ENCODE measurements at places on chromosomes 3 and 15.
A peak's percentile ranks its signal among the peaks of the same experiment; 100 is the strongest.

- DNase-seq: no peak
Observed at GRCh38 chr3:177574222-177574856, 377.1 kb upstream of the TBL1XR1 start.

DNA sequence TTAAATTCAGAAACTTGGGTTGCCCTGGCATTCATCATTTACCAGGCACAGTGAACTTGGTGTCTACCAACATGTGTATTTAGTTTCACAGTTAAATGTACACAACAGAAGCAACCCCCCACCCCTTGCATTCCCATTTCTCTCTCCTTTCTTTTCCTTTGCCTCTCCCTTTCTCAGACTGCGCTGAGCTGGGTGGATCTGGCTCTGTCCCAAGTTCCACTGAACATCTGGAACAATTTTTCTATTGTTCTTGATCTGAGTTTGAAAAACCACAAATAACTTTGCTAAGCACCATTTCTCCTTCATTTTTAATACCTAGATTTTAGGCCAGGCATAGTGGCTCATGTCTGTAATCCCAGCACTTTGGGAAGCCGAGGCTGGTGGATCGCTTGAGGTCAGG is 242.2 kb downstream of the ABHD5 start:
- no peak for DNase-seq

GRCh38 chr15:47616876-47617275 is 100.4 kb upstream of the SEMA6D start:
- DNase-seq: no peak

- DNase-seq: no peak
Observed at GRCh38 chr15:82093774-82094211, 48.0 kb upstream of the MEX3B start.

DNA sequence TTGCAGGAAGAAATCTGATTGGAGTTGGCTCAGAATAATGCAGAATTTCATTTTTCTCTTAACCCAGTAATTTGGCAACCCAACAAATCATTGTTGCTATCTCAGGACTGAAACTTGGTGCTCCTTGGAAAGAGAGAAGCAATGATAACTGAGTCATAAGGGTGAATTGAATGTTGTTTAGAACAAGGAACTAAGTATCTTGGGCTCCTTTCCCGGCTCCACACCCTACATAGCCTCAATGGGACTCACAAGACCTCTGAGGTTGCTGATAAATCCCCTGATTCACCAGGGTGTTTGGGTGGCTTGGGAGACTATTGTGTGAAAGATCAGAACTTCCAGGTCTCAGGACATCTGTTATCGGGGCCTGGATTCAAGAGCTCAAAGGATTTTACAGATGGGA is 7.8 kb upstream of the RAB8B start:
- DNase-seq: no peak

DNA sequence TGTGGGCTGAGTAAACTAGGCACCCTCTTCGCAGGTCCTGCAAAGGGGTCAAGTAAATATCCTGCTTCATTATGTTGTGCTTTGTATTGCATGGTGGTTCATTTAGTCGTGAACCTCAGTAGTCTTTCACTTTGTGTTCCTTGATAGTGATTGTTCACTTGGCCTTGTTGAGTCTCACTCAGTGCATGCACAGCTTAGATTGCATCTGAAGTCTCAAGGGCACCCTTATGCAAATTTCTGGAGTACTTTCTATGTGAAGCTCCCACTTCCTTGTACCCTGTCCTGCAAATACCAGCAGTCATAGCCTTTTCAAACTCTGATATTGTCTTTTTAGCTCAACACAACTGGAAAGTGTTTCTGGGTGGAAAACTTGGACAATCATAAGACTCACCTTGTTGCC is 519.2 kb downstream of the NAALADL2 start:
- no peak for DNase-seq

DNA sequence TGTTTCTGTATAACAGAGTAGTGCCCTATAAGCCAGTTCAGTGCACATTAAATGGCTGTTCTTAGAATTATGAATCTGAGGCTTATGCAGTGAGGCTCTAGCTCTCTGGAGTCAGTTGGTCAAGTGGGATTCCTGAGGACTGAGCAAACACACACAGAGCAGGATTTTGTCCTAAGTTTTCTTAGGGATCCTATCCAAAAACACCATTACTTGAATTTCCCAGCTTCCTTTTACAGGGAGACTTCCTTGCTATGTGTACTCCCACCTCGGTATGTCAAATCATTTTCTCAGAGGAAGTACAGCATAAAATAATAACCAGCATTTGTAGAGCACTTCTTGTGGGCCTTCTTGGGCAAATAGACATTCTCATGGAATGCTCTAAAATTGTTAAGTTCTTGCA is 63.1 kb upstream of the GOLGA6B start:
- DNase-seq: no peak

DNA sequence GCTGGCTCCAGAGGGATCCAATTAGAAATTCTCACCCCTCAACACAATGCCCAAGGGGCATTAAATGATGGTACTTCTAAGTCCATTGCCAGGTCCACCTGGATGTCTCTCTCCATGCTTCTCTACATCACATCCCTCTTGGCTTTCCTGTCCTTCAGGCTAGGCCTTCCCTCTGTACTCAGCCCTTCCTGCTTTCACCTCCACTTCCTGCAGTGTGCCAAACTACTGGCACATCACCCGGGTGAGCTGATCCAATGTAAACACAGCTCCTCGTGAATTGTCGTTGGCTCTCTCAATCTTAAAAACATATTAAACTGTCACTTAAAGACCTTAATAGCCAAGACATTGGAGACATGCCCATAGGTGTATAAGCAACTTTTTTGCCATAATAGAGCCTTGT is 4.0 kb downstream of the LMCD1 start:
- no peak for DNase-seq

DNA sequence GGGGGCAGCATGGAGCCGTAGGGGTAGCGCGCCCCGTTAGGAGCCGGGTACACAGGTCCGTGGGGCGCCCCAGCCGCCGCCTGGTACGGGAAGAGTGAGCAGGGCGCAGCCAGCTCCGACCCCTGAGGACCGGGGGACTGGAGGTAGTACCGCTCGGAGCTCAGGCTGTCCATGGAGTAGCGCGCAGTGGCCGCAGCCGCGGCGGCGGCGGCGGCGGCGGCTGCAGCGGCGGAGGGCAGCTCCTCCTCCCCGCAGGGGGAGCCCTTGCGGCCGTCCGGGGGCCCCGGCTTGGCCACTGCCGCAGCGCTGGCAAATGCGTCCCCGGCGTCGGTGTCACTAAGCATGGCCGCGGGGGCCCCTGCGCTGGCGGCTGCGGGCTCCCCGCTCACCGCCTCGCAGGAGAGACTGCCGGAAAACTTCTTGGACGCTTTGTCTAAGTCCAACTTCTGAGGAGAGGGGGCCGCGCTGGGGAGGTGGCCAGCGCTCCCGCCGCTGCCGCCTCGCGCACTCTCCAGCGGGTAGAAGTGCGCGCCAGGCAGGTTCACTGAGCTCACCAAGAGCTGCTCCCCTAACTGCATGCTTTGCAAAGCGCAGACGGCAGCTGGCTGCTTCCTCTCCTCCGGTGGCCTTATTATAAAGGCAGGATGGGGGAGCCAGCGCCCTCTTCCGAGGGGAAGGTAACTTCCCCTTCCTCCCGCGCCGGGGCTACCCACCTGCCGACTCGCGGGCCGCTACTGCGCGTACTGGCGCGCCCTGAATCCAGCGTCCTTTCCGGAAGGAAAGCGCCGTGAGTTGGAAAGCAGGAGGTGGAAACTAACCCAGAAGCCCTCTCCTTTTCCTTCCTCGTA is at the start of gene EOMES:
TSS of gene EOMES (minus strand) at position 607 of the 848 bp plus-strand sequence. CDS start at position 578, 29 bp downstream.
- DNase-seq: peak; percentile 76

DNA sequence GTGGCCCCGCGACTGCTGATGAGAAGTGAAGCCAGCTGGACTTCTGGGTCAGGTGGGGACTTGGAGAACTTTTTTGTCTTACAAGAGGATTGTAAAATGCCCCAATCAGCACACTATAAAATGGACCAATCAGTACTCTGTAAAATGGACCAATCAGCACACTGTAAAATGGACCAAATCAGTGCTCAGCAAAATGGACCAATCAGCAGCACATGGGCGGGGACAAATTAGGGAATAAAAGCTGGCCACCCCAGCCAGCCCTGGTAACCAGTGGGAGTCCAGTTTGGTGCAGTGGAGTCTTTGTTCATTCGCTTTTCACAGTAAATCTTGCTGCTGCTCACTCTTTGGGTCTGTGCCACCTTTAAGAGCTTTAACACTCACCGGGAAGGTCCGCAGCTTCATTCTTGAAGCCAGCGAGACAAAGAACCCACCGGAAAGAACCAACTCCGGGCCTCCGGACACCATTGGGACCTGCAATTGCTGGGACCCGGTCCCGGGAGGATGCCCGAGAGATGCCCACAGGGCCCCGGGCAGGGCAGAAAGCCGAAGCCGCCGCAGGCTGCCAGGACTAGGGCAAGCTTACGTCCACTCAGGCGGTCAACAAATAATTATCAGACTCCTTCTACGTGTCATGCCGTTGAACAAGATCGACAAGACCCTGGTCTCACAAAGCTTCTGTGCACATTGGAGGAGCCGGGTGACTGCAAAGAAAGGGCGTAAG is 8.3 kb upstream of the NR2E3 start:
- no peak for DNase-seq

- no peak for DNase-seq
Observed at GRCh38 chr3:188827576-188827975, 344.2 kb upstream of the TPRG1 start.

GRCh38 chr15:65414841-65415621 is 7.7 kb downstream of the IGDCC4 start:
- DNase-seq: no peak

GRCh38 chr3:102536456-102536855 is 101.6 kb downstream of the ZPLD1 start:
- peak; percentile 83 for DNase-seq

GRCh38 chr15:101611580-101612299 is 40.4 kb downstream of the TM2D3 start:
- no peak for DNase-seq

- no peak for DNase-seq
Observed at GRCh38 chr3:72306800-72307341, 521.9 kb upstream of the PROK2 start.

- no peak for DNase-seq
Observed at GRCh38 chr3:43865351-43865750, 174.6 kb downstream of the ABHD5 start.

GRCh38 chr3:86990734-86991481 is at the start of gene VGLL3:
Gene VGLL3, minus strand, starts transcription at chr3:86991149. Its CDS starts 406 bp downstream, at chr3:86990743.
- no peak for DNase-seq

- no peak for DNase-seq
Observed at GRCh38 chr15:93707751-93708150, 523.6 kb upstream of the MCTP2 start.

GRCh38 chr15:28078191-28078719 is 20.9 kb downstream of the OCA2 start:
- DNase-seq: no peak

DNA sequence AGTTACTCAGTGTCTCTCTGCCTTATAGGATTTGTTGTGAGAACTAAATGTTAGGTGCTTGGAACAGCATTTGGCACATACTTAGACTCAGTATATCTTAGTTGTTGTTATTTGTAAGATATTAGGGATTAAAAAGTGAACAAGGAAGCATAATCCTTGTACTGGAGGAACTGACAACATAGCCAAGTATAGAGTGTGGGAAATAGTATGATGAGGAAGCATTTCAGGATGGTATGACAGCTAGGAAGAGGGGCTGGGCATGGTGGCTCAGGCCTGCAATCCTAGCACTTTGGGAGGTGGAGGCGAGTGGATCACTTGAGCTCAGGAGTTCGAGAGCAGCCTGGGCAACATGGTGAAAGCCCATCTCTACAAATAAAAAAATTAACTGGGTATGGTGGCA is 16.6 kb upstream of the GCNT3 start:
- DNase-seq: no peak

GRCh38 chr15:95944661-95945255 is 385.7 kb upstream of the NR2F2 start:
- no peak for DNase-seq

DNA sequence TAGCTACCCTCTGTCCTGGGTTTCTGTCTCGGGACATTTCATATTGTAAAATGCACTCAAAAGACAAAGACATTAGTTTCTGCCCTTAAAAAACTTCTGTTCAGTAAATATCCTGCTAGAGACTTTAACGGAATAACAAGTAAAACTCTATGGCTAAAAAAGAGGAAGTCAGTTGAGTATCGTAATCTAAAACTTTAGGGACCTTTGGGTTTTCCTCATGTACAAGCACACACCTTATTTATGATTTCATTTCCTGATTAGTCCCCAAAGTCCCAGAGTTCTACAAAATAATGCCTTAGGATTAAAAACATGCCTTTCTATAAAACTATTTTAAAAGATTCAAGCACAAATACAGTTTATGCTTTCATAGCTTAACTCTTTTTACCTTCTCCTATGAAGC is 585.9 kb downstream of the UNC13C start:
- DNase-seq: peak; percentile 41

DNA sequence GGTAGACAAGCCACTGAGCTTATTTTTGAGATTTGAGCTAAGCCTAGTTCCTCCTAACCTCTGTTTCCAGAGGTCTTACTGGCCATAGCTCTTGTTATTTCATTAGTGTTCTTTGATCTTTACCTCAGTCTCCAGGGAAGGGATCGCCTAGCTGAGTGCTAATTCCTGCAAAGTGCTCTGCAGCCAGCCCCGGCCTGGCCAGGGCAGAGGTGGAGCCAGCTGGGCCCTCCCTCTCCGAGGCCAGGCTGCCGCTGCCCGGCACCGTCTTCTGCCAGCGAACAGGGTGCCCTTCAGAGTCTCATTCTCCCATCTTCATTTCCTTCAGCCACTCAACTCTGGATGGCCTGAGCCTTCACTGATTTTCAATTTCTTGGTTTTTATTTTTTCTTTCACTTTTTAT is 19.7 kb downstream of the FAN1 start:
- no peak for DNase-seq

- DNase-seq: peak; percentile 39
Observed at GRCh38 chr3:51942603-51943450, 664 bp downstream of the PARP3 start.

- DNase-seq: no peak
Observed at GRCh38 chr3:17823036-17823435, 80.6 kb upstream of the TBC1D5 start.

GRCh38 chr3:78048698-78049097 is 1008.8 kb downstream of the ROBO2 start:
- DNase-seq: peak; percentile 28

DNA sequence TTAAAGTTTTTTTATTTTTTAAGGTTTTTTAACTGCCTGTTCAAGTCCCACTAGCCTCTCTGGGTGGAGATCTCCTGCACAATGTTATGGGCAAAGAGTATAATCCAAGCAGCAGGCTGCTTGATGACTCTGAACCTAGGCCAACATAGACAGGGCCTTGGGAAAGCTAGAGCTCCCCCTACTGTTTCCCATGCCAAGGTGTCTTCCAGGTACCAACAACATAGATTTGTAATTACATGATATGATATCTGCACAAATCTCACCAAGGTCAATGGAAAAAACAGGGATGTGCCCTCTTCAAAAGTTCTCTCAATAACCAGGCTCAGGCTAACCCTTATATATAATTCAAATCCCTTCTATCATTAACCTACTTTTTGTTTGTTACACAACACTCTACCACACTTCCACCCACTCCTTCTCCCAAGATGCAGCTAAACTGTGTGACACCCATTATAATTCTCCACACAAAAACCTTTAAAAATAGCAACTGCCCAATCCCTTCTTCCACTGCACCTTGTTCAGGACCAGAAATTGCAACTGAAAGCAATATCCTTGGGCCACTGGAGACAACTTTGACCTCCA is 43.8 kb downstream of the RBM15B start:
- DNase-seq: peak; percentile 37
